ENCODE measurements at places on chromosomes 7 and 10.
A peak's percentile ranks its signal among the peaks of the same experiment; 100 is the strongest.

DNA sequence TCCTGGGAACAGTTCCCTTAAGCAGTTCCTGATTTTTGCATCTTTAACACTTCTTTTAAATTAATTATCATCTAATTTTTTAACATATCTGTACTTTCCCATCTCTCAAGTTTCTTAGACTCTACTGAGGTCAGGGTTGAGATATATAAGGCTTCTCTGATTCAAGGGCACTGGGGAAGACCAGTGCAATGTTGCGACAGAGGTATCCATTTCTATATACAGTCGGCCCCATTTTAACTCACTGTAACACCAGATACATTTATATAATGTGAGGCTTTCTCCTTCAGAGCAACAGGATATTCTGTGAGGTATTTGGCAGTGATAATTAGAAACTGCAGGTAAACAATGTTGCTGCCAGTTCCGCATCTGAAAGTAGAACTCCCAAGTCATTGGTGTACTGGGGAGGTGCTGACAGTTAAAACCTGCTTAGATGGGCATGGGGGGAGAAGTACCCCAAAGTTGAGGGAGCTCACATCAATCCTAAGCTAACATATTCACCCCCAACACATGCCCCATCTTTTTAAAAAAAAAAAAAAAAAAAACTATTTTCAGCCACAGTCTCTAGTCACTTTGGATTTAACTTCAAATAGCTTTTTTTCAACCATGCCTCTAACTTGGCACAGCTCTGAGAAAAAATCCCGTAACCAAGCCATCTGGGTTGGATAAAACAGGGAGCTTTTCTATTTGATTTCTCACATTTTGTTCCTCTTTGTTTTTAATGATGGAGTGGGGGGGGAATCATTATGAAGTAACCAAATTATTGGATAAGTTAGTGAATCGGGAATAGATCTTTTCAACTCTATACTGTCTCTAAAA lies 62.9 kb downstream of the REEP3 start:
- no peak for DNase-seq

- no peak for DNase-seq
Observed at GRCh38 chr7:21568762-21569161, 25.9 kb downstream of the DNAH11 start.

GRCh38 chr7:18895456-18895855 lies 222.0 kb downstream of the TWIST1 start:
- no peak for DNase-seq

GRCh38 chr10:4061441-4061951 lies 276.5 kb upstream of the KLF6 start:
- peak; percentile 45 for DNase-seq

DNA sequence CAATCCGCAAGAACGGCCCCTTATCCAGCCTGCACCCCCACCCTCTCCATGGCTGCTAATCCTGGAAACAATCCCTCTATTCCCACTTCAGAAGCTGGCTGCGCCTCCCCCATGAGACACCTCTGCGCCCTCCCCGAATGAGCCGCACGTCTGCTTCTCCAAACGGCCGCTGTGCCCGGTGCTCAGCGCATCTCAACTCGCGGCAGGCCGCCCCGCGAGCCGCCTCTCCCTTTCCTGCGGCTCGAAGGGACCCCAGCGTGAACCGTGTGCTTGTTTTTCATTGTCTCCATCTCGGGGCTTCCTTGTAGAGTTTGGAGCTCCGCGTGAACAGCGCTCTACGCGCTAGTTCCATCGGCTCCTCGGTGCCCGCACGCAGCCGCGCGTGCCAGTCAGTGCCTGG lies 20.8 kb upstream of the FXYD4 start:
- DNase-seq = no peak
